ENCODE measurements at places on chromosomes 4 and X.

GRCh38 chrX:2782171-2782570, 30.3 kb downstream of the XG start:
- no peak for DNase-seq

DNA sequence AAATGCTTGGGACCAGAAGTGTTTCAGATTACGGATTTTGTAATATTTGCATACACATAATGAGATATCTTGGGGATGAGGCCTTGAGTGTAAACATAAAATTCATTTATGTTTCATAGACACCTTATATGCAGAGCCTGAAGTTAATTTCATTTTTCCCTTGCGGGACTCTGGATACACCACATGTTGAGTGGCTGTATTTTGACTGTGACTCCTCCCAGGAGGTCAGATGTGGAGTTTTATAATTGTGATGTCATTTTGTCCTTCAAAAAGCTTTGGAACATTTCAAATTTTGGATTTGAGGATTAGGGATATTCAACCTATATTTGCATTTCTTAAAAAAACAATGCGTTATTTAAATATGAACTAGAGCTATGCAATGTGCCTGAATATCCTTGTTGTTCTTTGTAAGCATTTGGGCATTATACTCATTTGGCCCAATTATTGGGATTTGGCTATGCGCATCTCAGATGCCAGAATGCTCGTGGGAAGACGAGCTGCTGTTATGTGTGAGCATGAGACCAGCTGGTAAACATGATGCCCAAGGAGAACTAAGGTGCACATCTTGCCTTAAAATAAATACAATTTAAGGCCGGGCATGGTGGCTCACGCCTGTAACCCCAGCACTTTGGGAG, 223.0 kb upstream of the STS start:
- no peak for DNase-seq

GRCh38 chr4:152169683-152170082, 366.2 kb downstream of the FBXW7 start:
- no peak for DNase-seq

DNA sequence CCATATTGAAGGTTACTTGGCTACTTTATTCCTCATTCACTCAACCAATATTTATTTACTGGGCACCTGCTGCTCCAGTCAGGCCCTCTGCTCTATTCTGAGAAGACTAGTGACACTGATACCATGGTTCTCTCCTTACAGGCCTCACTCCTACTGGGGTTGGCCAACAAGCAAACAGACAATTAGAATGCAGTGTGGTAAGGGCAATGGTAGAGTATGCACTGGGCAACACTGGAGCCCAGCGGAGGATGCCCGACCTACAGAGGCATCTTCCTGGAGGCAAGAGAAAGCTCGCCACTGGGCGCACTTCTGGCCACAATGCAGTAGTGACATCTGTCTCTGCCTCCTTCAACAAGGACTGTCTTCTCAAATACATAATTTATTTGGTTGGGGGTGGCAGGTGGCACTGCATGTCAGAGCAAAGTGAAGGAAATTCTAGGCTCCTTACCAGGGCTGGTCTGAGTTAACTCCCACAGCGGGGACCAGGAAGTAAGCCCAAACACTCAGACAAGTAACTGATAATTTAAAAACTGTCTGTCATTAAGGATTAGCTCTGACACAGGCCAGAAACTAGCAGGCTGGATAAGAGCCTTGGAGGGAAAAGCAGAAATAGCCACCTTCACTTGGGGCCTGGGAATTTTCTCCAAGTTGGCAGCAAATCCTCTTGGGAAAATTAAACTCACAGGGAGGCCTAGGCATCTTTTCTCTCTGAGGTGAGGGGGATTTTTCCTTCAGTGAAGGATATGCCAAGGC, 150.7 kb upstream of the EOLA2 start:
- DNase-seq: no peak

GRCh38 chr4:81828991-81829390, 357.3 kb upstream of the RASGEF1B start:
- DNase-seq: no peak

GRCh38 chr4:4402966-4403365, 16.1 kb downstream of the NSG1 start:
- peak; percentile 37 for DNase-seq

Measured in BJ (cell line).